ENCODE measurements at places on chromosomes 12 and 14.

GRCh38 chr12:96136161-96136560, 58.0 kb upstream of the ELK3 start:
- DNase-seq = no peak

DNA sequence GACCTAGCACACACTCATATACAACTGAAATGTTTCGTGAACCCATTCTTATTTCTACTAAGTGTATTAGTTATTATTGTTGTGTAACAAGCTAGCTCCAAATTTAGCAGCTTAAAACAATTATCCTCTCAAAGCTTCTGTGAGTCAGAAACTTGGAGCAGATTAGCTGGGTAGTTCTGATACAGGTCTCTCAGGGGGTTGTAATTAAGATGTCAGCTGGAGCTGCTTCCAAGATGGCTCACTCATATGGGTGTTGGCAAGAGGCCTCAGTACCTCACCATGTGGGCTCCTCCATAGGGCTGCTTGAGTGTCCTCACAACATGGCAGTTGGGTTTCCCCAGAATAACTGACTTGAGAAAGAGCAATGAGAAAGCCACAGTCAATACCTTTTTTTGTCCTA, 9.8 kb downstream of the GPR135 start:
- DNase-seq = no peak

- DNase-seq = no peak
These were observed 174.2 kb downstream of the PPM1H start for GRCh38 chr12:62760779-62761178.

- DNase-seq = no peak
These were observed 12.7 kb downstream of the CCDC197 start for GRCh38 chr14:94009767-94010166.

- no peak for DNase-seq
These were observed 300.1 kb downstream of the VRK1 start for GRCh38 chr14:97097296-97097695.

- no peak for DNase-seq
These were observed 2.3 kb downstream of the MMP14 start for GRCh38 chr14:22838631-22839041.

- DNase-seq = no peak
These were observed 4.4 kb downstream of the TMEM179 start for GRCh38 chr14:104600141-104600643.

- no peak for DNase-seq
These were observed 20.2 kb downstream of the UBE3B start for GRCh38 chr12:109497675-109498074.

DNA sequence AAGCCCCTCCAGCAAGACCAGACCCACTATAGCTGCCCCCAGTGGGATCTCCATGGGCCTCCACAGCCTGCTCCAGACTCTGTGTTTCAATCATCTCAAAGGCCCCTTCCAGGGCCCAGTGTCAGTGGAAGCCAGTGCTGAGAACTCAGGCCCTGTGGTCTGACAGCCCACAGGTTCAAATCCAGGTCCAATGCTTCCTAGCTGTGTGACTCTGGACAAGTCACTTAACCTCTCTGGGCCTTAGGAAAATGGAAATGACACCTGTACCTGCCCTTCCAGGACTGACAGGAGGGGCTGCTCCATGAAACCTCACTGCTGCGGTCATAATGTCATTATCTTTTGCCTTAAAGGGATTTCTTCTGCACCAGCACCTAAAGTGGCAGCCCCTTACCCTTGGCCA, 101.9 kb downstream of the NCOR2 start:
- DNase-seq = no peak

All from activated CD8-positive, alpha-beta memory T cell treated with anti-CD3 and anti-CD28 coated beads, Interleukin-2, amount 50 U/mL, for 48 hours (primary cell).